HAP-1 (cell line): ENCODE measurements at places on chromosomes 7 and 10.

- no peak for DNase-seq
These were observed 26.8 kb upstream of the FOXK1 start for GRCh38 chr7:4655311-4655710.

DNA sequence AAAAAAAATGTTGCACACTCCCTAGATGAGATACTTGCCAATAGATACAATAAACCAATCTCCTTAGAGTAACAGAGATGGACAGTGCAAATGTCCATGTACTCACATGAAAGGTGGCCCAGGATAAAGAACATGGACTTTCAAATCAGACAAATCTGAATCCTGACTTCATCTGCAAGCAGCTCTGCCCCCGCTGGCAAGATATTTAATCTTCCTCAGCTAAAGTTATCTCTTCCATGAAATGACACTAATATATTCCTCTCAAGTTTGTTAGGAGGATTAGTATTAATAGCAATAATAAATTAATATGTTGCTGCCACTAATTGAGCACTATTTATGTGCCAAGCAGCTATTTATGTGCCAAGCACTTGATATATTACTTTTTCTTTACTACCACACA lies 148.6 kb upstream of the YAE1 start:
- no peak for DNase-seq

GRCh38 chr10:73465978-73466726 lies 29.7 kb downstream of the PPP3CB start:
- DNase-seq: no peak

- peak; percentile 80 for DNase-seq
These were observed 260.4 kb downstream of the RELN start for GRCh38 chr7:103729026-103729425.

GRCh38 chr7:98733036-98733435 lies 116.0 kb downstream of the NPTX2 start:
- peak; percentile 80 for DNase-seq

DNA sequence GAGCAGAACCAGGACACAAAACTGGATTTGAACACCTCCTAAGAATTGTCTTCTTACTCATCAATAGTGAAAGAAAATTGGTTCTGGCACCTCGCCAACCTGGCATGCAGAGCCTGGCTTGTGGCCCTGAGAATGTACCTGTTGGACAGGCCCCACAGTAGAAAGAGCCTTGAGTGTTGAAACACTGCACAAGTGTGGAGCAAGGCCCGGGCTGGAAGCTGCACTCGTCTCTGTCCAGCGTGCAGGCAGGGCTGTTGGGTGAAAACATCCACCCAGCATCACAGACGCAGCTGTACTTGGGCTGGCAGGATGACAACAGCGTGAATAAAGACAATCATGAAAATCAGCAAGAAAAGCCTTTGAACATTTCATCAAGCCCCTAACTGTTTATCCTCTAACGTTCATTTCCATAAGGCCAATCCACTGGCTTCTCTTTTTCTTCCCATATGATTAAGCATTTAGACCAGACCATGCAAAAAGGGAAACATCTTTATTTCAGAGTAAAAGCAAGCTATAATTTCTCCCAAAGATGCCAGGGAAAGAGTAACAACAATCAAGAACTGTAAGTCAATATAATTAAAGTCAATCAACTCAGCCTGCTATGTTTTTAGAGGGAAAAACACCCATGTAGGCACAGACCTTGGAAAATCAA lies 15.6 kb downstream of the CUBN start:
- DNase-seq: no peak

DNA sequence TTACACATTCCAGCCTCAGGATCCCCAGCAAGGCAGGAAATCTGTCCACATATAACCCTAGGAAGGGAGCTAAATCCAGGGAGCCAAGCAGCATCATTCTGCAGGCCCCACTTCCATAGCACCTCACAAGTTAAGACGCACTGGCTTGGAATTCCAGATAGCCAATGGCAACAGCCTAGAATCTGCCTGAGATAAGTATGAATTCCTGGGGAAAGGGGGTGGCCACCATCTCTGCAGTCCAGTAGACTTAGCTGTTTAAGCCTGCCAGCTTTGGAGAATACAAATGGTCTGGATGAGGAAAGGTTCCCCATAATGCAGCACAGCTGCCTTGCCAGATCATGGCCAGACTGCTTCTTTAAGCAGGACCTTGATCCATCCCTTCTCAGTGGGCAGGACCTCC lies 179.4 kb upstream of the PRSS1 start:
- DNase-seq: no peak

- no peak for DNase-seq
These were observed 11.1 kb downstream of the STAM start for GRCh38 chr10:17655009-17655408.

DNA sequence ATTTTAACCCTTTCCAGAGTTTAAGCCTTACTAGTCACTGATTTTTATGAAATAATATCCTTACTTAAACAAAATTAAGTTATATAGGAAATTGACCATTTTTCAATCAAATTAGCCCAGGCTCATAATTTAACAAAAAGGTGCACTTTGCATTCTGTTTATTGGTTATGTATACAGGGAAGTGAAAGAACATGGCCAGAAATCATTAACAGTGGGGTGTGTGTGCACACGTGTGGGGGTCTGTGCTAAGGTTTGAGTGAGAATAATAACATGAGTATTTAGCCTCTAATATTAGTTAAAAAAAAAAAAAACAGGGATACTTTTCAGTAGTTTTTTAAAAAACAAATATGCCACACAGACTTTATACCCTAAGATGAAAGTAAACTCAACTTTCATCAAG lies 510.5 kb upstream of the PFKP start:
- no peak for DNase-seq

DNA sequence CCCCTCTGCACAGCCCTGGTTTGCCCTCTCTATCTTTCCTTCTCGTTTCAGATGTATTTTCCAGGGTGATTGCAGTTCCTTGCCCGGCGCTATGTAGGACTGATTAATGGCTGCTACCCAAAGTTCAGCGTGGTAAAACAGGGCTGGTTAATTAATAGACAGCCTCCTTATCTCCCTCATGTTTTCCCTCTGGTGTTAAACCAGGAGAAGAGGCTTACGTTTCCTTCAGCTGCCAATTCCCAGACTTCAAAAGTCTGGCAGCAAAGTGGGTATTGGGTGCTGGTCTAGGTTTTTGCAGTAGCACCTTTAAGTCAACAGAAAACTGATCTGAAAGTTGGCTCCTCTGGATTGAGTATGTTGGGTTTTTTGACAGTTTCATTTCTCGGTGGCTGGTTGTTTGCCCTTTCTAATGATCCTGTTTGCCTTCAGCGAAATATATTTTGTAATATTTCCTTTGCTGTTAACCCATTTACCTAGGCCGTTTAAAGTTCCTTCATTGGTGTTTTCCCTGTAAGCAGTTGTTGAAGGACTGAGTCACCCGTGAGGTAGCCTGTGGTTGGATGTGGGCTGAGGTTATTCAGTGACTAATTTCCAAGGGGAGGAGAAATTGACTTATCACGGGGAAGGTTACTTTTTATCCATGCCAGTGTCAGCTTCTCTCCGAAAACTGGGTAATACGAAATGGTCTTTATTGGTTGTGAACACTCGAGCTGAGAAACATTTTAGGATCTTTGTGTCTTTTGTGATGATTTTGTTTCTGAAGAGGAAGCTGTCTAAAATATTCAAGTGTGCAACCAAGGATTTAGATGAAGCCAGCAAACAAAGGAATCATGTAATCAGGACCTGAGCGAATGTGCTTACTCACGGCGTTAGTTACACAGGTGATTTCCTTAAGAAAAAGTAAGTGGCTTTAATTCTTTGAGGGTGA lies 257.2 kb downstream of the KIAA1217 start:
- no peak for DNase-seq

- no peak for DNase-seq
These were observed 526.2 kb upstream of the ADARB2 start for GRCh38 chr10:2263561-2263960.

- DNase-seq: no peak
These were observed 32.3 kb upstream of the IMMP2L start for GRCh38 chr7:111594602-111595001.

DNA sequence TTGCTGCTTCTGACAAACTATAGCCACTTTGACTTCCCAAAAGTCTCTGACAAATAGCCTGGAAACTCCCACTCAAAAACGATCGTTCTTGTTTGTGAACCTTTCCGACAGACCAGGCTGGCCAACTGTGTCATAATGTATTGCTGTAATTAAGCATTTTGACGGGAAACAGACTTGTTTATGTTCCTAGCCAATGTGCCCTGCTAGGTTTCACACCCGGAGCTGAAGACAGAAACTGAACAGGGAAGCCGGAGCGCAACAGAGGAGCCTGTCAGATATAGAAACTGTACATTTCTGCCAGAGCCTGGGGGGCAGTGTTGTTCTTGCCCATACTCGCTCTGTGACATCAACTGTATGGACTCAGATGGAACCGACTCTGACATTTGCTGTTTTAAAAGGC lies 55.3 kb upstream of the C7orf33 start:
- DNase-seq: no peak

DNA sequence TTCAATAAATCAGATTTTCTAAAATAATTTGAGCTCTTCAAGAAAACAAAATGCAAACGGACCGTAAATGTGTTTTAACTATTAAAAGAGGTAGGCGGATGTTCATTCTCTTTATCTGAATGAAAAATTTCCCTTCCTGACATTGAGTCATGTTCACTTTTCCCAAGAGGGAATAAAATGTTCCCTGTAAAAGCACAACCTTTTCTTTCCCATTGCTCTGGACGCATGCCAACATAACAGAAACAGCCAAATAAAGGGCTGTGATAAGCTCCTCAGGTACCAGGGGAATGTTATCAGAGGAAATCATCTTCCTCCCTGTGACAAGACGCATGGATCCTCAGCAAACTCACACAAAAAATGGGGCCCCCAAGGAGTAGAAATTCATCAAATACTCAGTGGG lies 251.8 kb downstream of the MTERF1 start:
- no peak for DNase-seq

DNA sequence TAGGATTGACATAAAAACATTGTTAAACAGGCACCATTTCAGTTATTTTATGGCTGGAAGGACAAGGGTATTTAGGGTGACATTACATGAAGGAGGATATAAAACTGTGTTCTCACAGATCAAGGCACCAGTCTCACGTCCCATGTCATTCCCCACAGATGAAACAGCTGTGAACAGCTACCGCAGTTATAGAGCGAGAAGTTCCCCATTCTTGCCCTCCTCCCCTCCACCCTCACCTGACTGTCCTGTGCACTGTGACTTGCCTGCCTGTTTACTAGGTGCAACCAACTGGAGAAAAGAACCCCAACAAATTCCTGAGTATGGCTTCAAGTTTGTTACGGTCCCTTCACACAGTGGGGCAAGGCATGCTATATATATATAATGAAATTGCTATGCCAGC lies 141.6 kb downstream of the SND1 start:
- DNase-seq: no peak

GRCh38 chr10:91566115-91566514 lies 66.8 kb downstream of the PPP1R3C start:
- DNase-seq: no peak

DNA sequence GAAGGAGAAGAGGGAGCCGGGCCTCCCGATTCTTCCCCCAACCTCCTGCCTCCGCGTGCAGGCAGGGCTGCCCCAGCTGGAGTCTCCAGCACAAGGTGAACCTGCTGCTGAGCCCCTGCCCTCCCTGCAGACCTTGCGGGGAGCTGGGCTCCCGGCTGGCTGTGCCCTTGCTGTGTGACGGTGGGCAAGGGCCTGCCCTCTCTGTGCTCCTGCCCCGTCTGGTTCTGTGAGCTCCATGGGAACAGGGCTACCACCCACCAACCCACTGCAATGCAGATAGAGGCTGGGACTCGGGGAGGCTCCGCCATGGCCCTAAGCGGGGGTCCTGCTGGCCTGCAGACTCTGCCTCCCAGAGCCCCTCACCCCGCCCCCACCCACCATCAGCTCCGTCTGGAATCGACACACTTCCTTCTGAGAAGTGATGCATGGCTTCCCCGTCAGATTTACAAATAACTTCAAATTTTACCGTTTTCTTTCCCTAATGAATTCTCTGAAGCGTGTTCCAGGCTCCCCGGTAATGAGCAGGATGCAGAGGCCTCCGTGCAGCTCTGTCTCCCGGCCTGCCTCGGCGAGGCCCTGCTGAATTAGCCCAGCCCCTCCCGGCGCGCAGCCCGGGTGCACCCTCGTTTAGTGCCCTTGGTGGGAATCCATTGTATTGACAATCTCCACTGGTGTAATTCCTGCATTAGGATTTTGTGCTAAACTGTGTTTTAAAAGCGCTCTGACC lies 111.0 kb downstream of the MICALL2 start:
- no peak for DNase-seq

GRCh38 chr7:167090-167855 lies 25.1 kb upstream of the FAM20C start:
- no peak for DNase-seq

DNA sequence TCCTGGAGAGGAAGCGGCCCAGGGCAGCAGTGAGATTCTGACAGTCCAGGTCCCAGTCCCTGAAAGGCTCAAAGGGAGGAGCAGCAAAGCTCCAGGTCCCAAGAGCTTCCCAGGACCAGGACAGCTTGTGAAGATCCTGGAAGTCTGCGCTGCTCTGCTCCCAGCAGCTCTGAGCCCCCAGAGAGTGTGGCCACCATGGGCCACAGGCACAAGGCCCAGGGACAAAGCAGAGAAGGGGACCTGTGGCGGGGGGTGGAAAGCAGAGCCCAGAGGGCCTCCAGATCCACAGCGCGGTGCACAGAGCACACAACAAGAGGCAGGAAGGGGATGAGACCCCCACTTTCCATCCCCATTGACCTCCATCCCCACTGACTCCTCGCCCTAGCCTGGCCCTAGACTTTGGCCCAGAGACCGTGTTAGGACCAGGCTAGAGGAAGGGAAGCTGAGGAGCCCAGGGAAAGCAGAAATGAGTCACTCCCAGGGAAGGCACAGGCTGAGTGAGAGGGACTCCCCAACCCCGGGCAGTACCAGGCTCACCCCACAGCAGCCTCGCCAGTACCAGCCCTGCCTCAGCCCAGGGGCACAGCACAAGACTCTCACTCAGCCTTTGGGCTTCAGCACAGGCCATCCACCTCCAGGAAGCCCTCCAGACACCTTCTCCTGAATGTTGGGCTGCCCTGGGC lies 75.5 kb downstream of the GRID1 start:
- DNase-seq: no peak
